Right kidney (tissue), 9 donors: ENCODE measurements at places on chromosomes 5 and 9.

GRCh38 chr9:91307279-91307678 lies 54.4 kb downstream of the AUH start:
- no peak for DNase-seq

DNA sequence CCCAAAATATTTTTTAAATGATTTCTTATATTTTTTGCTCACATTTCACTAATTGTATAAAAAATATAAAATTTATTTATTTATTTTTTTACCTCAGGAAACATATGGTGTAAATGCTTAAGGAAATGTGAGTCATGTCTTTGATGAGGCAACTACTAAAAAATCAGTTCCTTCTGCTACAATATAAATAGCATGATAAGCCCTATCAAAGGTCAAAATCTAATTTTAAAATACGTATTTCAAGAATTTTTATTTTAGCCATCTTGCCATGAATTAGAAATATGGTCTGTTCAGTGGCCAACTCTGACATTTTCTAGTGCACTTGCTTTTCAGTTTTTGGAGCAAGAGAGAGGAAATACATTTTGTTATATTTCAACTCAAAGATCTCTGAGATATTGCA lies 50.5 kb downstream of the PDE4D start:
- no peak for DNase-seq

GRCh38 chr9:89844075-89844474 lies 239.3 kb downstream of the GADD45G start:
- no peak for DNase-seq

DNA sequence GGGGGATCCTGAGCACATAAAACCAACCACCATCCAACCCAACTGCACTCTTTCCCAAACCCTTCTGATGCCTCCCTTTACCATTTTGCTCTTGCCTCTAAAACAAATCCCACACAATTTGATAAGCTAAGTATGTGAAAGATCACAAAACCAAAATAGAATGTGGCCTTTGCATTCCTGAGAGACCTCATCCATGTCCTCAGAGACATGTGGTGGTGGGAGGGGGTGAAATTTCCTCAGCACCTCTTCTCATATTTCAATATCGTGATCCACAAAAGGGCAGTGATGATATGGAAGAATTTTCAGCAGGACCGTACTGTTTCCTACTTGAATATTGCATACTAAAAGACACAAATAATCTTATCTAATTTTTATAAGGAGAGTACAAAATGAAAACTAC lies 423.3 kb downstream of the TLE1 start:
- DNase-seq: no peak

DNA sequence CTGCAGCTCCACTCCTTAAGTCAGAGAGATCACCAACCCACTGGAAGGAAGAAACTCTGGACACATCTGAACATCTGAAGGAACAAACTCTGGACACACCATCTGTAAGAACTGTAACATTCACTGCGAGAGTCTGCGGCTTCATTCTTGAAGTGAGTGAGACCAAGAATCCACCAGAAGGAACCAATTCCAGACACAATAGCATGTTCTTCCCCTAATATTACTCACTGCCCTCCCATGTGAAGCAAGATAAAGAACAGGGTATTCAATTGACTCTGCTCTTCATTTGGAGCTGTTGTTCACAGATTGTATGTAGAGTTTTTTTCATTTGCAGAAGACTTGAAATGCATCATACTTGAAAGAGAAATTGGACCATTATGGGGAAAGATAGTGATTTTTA lies 10.8 kb downstream of the SAXO1 start:
- no peak for DNase-seq

GRCh38 chr9:86096386-86096785 lies 3.0 kb downstream of the GOLM1 start:
- no peak for DNase-seq

- DNase-seq: no peak
Observed at GRCh38 chr9:68508547-68508946, 32.1 kb downstream of the TMEM252 start.

DNA sequence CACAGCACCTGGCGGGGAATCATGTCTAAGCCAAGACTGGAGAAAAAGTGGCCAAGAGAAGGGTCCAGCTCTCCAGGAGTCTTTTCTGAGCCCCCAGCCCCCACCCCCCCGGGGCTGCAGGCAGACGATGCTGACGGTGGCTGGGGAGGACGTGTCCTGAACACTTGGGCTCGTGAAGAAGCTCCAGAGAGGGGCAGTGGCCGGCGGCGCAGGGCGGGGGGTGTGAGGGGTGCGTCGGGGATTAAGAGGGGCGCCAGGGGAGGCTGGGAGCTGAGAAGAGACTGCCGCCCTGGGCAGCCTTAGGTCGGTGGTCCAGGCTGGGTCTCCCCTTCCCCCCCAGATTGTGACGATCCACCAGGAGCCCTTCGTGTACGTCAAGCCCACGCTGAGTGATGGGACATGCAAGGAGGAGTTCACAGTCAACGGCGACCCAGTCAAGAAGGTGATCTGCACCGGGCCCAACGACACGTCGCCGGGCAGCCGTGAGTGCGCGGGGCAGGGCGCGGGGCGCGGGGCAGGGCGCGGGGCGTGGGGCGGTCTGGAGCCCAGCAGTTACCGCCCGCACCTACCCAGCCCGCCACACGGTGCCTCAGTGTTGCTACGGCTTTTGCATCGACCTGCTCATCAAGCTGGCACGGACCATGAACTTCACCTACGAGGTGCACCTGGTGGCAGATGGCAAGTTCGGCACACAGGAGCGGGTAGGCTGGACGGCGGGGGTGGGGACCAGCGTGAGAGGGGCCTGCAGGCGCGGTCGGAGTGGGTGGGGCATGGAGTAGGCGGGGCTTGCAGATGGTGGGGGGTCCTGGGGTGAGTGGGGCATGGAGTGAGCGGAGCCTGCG lies 8.9 kb downstream of the LRRC26 start:
- DNase-seq: no peak

DNA sequence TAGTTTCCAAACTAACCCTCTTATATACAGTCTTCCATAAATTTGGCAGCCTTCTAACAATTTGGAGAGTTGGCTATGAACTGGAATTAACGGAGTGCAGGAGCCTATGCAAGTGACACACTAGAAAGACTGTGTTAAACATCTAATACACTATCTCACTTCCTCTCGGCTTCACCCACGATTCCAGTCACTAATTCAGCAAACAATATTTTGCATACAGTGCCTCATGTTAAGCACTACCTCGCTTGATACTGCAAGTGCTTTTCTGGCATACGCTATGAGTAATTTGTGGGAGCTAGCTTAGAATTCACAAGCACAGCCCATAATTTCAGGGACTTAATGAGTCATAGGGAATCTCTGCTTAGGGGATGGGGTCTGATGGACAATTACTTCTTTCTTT lies 102.5 kb downstream of the ST8SIA4 start:
- no peak for DNase-seq

DNA sequence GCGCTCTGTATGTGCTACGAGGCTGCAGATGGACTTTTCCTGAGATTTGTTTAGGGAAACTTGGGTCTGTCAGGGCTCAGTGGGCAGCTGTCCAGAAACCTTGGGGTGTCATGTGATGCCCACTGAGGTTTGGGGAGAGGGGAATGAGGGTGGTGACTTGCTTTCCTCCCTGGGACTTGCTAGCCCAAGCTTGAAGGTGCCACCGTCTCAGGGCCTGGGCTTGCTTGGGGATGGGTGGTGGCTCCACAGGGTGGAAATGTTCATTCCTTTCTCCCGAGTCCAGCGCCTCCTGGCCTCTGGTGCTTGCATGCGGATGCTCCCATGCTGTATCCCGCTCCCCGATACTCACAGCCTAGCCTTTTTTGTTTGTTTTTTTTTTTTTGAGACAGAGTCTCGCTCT lies 33.3 kb downstream of the ZNF618 start:
- no peak for DNase-seq

GRCh38 chr5:172321593-172321992 lies 38.0 kb upstream of the UBTD2 start:
- no peak for DNase-seq

- DNase-seq: no peak
Observed at GRCh38 chr5:143148771-143149170, 254.7 kb downstream of the NR3C1 start.

DNA sequence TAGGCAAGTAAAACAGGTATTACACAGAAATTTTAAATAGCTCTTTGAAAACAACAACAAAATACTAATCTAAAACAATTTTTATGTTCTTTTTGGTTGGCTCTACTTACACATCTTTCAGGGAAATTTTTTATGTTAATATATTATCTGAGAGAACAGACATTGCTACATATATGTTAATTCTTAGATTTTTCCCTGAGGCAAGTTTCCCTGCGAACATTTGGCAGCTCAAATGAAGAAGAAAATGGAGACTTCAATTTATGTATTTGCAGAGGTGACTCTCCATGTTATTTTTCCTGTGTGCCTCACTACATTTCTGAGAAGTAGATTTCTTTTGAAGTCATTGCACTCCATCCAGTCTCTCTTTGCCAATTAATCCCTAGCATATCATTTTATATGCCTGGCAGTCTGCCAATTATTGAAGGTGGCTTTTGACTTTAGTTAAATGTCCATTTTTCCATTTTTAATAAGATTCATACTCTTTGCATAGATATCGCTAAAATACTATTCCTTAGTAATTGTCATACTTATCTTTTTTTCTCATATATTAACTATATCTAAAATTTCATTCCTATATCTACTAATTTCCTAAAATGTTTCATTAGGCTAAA lies 908.2 kb upstream of the CDH10 start:
- DNase-seq: no peak

DNA sequence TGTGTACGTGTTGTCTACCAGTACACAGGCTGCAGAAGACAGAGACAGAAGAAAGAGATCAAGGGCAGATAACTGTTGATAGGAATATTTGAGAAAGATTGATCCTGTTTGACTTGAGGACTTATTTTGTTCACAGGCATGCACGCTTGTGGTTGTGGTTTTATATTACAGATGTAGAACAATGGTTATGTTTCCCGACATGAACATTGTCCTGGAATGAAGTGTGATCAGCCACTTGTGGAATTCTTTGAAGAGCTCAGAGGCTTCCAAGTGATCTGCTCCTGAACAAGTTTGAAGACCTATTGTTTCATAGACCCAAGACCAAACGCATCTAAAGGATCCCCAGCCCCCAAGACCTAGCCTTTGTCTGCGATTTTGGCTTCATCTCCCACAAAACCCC lies 13.7 kb downstream of the TEX53 start:
- no peak for DNase-seq

GRCh38 chr9:87119328-87119881 lies 172.1 kb upstream of the GAS1 start:
- no peak for DNase-seq

GRCh38 chr9:101966691-101967090 lies 228.2 kb upstream of the GRIN3A start:
- DNase-seq: no peak
